Activated CD8-positive, alpha-beta T cell treated with anti-CD3 and anti-CD28 coated beads for 36 hours (primary cell): ENCODE measurements at places on chromosomes 2 and 18. TPM values are rescaled to one million over a fixed set of nuclear protein-coding genes. Genes with fewer than 3 reads are reported as not detected.

The ACMSD gene
- not detected for total RNA-seq

The ALPP gene
- total RNA-seq = not detected

The UGT1A3 gene
- total RNA-seq = not detected

The UGT1A4 gene
- total RNA-seq = not detected

The CPO gene
- not detected for total RNA-seq

The OR6B2 gene
- total RNA-seq = not detected

The EPB41L3 gene
- total RNA-seq = 0.31 TPM

The SCN9A gene
- total RNA-seq = not detected

The RAPGEF4 gene
- 1.3 TPM for total RNA-seq

The INHA gene
- not detected for total RNA-seq

The SLC16A14 gene
- total RNA-seq = 1.5 TPM

The FTCDNL1 gene
- 2.0 TPM for total RNA-seq

The CDH7 gene
- not detected for total RNA-seq

The CAMKMT gene
- total RNA-seq = 12.1 TPM

The RGPD5 gene
- 31.1 TPM for total RNA-seq

The CPLX4 gene
- total RNA-seq = not detected

The PROM2 gene
- total RNA-seq = 0.47 TPM

The CEBPZ gene
- total RNA-seq = 69.2 TPM

The FRZB gene
- not detected for total RNA-seq

The MC5R gene
- not detected for total RNA-seq

The MXD1 gene
- 11.7 TPM for total RNA-seq

The ARID5A gene
- total RNA-seq = 64.3 TPM

The CLEC4F gene
- total RNA-seq = not detected

The CDK15 gene
- not detected for total RNA-seq

The B3GNT7 gene
- not detected for total RNA-seq

The ZC3H6 gene
- total RNA-seq = 17.6 TPM

The CFAP221 gene
- total RNA-seq = not detected

The MOGAT1 gene
- total RNA-seq = not detected

The SERPINB4 gene
- total RNA-seq = not detected

The TTC32 gene
- total RNA-seq = 24.2 TPM

The ACVR1C gene
- total RNA-seq = 1.7 TPM

The UGT1A9 gene
- not detected for total RNA-seq

The LYPD1 gene
- total RNA-seq = not detected

The TUBB8B gene
- not detected for total RNA-seq

The ANO7 gene
- 5.4 TPM for total RNA-seq

The MPHOSPH10 gene
- total RNA-seq = 41.7 TPM

The TRAPPC12 gene
- 65.3 TPM for total RNA-seq

The UPP2 gene
- not detected for total RNA-seq

The MAP3K20 gene
- total RNA-seq = 10.2 TPM

The OST4 gene
- total RNA-seq = 262 TPM

The PTPRN gene
- 0.92 TPM for total RNA-seq

The SLC9A4 gene
- total RNA-seq = not detected

The RIT2 gene
- not detected for total RNA-seq

The SPHKAP gene
- total RNA-seq = not detected

The PER2 gene
- total RNA-seq = 17.4 TPM

The TRPM8 gene
- not detected for total RNA-seq

The FAM237A gene
- not detected for total RNA-seq
